Aorta (tissue), 5 donors: ENCODE measurements at places on chromosomes 1 and 21.
A peak's percentile ranks its signal among the peaks of the same experiment; 100 is the strongest.

DNA sequence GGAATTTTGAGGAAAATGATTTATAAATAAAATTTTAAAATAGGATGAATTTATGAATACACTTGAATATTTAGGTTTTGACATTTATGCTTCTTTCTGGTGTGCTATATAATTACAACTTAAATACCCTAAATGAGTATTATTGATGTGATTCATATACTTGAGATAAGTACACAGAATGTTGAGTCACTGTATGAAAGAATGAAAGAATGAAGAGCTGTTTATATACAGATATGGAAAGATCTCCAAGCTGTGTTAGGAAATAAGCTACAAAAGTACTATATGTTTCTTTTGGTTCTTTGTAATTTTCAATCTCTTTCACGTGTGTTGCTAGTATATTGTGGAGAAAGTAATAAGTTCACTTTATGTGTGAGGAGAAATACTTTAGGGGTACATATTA is 147.2 kb downstream of the RASAL2 start:
- DNase-seq, result no peak

DNA sequence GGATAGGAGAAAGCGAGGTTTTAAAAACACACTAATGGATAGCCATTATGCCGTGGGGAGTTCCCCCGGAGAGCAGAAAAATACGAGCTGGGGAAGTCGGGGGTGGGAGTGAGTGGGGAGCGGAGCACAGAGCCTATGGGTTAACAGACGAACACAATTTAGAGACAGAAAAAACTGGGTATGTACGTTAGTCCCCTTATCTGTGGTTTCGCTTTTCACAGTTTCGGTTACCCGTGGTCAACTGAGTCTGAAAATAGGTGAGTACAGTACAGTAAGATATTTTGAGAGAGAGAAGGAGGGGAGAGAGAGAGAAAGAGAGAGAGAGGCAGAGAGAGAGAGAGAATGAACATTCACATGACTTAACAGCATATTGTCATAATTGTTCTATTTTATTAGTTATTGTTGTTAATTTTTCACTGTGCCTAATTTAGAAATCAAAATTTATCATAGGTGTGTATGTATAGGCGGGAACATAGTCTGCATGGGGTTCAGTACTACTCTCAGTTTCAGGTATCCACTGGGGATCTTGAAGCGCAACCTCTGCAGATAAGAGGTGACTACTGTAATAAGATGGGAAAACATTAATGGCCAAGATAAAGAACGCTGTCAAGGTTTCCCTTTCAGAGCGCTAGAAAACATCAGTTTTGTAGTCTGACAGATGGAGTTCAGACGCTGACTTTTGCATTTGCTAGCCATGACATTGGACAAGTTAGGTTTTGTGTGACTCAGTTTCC is 125.6 kb upstream of the LMO4 start:
- no peak for DNase-seq

GRCh38 chr1:29156543-29157268 is 25.0 kb downstream of the SRSF4 start:
- DNase-seq, result no peak

GRCh38 chr1:214066936-214067335 is 79.2 kb downstream of the PROX1 start:
- no peak for DNase-seq

- no peak for DNase-seq
Measured at GRCh38 chr1:51669272-51669671, 52.4 kb downstream of the OSBPL9 start.

GRCh38 chr1:51203874-51204245 is 32.2 kb upstream of the RNF11 start:
- DNase-seq, result no peak

- no peak for DNase-seq
Measured at GRCh38 chr1:245298781-245299180, 144.0 kb downstream of the KIF26B start.

- DNase-seq, result no peak
Measured at GRCh38 chr1:223853275-223853674, 7.5 kb upstream of the TP53BP2 start.

DNA sequence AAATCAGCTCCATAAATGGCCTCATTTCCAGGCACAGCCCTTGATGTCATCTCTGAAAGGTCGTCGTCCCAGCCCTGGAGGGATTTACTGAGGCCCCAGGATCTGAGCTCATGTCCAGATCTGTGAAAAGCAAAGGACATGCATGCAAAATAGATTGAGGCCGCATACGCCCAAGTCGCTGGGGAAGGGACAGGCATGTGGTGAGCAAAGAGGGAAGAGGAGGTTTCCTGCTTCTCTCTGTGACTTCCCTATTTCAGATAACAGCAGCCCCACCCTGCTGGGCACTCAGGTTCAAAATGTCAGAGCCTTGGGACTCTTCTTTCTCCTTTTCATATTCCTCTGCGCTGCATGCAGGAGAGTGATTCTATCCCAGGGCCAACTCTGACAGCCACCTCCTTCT is 197.2 kb downstream of the ADSS2 start:
- DNase-seq, result no peak

DNA sequence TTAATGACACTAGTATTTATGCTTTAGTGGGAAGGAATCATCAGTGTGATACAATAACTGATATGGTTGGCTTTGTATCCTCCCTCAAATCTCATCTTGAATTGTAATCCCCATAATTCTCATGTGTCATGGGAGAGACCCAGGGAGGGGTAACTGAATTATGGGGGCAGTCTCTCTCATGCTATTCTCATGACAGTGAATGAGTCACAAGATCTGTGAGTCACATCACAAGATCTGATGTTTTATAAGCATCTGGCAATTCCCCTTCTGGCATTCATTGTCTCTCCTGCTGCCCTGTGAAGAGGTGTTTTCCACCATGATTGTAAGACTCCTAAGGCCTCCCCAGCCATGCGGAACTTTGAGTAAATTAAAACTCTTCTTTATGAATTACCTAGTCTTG is 1760.3 kb downstream of the NCAM2 start:
- DNase-seq, result no peak

- DNase-seq, result no peak
Measured at GRCh38 chr21:33797565-33797964, 118.0 kb downstream of the ATP5PO start.

- DNase-seq, result no peak
Measured at GRCh38 chr1:31387612-31388011, 14.7 kb upstream of the FABP3 start.

DNA sequence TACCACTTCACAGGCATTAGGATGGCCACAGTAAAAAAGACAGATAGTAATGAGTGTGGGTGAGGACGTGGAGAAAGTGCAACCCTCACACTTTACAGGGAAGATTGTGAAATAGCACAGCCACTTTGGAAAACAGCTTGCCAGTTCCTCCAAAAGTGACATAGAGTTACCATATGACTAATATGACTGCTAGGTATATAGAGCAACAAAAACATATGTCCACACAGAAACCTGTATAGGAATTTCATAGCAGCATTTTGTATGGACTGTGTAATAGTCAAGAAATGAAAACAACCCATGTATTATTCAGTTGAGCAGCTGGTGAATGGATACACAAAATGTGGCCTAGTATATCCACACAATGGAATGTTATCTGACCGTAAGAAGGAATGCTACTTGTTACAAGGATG is 30.4 kb upstream of the LBR start:
- DNase-seq, result peak; percentile 4

DNA sequence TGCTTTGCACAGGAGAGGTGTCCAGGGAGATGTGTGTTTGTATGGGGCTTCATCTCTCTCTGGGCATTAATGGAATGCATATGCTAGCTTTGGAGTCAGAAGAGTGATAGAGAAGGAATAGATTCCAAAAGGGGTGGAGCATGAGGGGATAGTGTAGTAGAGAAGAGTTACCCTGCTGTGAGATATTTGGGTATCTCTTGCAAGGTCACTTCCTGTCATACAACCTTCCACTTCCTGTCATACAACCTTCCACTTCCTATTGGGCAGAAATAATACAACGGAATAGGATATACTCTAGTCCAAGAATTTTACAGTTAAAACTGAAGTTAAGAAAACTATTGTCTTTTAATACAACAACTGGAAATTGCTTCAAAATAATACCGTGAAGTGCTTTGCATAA is 351.8 kb upstream of the FMN2 start:
- DNase-seq, result no peak
